ENCODE measurements at places on chromosomes 6 and 20.

DNA sequence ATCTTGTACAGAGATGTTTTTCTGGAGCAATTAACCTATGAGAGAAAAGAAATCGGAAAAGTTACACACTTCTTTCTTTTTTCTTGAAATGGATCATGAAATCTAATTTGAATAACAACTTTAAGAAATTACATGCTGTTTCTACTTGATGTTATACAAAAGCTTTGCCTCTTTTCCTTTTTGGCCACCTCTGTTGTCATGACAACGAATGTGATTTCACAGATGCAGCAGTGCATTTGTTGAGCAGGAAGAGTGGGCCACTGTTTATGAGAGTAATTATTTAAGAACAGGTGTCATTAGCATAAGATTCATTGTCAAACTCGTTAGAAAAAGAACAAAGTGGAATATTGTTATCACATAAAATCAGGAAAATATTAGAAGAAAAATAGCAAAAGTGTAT, 148.3 kb upstream of the IMPG1 start:
- no peak for DNase-seq

DNA sequence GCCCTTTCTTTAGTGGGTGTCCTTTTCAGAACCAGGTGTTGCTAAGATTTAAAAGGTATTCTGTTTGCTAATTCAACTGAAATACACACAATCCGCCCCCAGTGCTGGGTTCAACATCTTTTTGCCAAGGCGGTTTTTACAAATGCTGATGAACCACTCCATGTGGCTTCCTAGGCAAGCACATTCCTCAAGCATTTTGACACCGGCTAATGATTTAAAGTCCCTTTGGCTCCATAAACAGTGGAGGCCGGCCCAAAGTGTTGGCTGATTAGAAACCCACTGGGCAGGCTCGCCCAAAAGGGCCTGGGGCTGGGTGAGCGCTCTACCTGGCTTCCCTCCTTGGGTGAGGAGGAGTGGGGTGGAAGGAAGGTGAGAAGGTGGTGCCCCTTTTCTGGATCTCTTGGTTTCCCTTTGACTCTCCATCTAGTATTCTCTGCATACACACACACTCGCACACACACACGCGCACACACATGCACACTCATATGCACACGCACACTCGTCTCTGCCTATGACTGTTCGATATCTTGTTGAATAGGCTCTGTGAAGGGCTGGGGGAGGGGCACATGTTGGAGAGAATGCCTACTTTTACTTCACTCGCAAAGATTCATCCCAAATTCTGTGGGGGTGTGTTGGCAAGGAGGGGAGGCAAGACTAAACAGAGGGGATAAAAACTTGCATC, 66.7 kb upstream of the ARMC2 start:
- no peak for DNase-seq

DNA sequence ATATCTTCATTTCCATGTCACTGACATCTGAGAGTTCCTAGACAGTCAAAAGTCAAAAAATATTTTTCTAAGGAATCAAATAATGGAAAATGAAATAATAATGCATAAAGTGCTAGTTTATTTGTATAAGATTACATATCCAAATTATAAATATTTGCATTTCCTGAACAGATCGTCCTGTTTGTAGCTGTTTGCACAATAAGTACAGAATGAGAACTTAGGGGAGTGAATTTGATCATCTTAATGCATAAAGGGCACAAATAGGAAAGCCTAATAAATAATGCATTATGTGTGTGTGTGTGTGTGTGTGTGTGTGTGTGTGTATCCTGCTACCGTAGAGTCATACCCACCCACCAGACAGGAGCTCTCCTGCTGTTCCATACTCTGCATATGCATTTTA, 521.0 kb upstream of the EPHA7 start:
- DNase-seq = no peak

DNA sequence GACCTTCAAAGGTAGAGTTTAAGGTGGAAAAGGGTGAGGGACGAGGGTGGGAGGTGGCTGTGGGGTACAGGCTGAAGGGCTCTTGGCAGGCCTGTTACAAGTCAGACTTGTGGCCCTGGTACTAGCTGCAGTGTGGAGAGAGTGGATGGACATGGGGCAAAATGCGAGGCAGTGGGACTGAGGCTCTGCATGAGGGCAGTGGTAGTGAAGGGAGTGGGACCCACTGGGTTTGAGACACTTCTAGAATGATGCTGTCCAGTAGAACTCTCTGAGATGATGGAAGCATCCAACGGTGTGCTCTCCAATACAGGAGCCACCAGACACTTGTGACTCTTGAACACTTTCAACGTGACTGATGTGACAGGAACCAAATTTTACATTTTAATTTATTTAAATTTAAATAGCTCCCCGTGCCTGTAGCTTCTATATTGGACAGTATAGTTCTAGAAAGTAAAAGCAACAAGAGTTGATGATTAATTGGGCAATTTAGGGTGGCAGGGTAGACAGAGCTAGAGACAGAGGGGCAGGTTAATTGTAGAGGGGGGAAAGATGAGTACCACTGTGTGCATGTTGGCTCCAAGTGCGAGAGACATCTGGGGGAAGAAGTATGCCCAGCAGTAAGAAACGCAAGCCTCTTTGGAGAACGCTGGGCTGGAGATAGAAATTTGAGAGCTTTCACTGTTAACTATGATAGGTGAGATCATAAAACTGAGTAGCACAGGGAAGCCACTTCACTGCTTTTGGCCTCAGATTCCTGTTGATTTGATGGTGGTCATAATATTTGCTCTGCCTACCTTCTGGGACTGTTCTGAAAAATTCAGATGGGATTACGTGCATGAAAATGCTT, 77.5 kb downstream of the TXNDC5 start:
- DNase-seq = no peak

DNA sequence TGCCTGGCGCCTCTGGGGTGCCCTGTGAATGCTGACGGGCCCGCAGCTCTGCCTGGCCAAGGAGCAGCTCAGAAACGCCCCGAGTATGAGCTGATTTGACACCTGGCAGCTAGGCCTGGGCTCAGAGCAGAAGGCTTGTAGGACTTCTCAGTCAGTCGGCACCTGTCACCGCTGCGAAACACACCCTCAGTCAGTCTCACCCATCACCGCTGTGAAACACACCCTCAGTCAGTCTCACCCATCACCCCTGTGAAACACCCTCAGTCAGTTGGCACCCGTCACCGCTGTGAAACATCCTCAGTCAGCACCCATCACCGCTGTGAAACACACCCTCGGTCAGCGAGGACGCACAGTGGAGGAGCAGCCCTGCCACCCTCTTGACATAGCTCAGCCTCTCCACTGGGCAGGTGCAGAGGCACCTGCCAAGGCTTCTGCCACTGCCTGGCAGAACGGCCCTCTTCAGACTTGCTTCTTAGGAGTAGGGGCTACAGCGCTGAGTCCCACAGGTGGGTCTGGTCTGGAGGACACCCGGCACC, 109.0 kb downstream of the PSMB1 start:
- DNase-seq = no peak

DNA sequence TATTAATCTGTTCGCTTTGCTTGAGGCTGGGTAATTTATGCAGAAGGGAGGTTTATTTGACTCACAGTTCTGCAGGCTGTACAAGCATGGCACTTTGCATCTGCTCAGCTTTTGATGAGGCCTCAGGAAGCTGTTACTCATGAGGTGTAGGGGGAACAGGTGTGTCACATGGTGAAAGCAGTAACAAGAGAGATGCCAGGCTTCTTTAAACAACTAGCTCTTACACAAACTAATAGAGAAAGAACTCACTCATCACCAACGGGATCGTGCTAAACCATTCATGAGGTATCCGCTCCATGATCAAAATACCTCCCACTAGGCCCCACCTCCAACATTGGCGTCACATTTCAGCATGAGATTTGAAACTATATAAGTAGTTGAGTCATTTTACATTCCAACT, 34.4 kb upstream of the GCLC start:
- no peak for DNase-seq

DNA sequence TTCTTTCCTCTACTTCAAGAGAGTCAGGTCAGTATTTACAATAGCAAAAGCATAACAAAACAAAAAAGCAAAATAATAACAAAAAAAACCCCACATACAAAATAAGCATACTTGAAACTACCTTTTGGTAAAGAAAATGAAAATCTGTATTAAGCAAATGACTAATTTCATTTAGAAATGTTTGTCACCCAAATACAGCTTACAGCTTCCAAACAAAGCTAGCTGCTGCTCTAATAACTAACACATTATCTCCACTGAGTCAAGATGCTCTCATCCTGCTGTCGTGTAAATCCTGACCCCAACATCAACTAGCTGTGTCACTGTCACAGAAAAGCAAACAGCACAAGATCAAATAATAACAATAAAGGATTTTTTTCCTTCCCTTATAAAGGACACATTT, 21.7 kb downstream of the MAP7 start:
- no peak for DNase-seq

DNA sequence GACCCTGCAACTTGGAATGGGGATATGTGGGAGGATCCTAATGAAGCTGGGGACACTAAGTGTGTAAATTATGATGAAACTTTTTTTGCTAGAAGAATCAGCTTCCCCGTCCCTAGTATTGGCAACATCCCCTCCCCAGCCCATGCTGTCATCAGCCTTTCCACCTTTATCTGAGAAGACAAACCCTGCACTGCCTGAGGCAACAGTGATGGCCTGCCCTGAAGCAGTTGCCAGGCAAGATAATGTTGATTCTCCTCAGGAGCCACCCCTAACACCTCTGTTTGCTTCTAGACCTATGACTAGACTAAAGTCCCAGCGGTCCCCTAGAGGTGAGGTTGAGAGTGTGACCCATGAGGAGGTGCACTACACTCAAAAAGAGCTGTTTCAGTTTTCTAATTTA, 27.1 kb downstream of the MICA start:
- DNase-seq = no peak

DNA sequence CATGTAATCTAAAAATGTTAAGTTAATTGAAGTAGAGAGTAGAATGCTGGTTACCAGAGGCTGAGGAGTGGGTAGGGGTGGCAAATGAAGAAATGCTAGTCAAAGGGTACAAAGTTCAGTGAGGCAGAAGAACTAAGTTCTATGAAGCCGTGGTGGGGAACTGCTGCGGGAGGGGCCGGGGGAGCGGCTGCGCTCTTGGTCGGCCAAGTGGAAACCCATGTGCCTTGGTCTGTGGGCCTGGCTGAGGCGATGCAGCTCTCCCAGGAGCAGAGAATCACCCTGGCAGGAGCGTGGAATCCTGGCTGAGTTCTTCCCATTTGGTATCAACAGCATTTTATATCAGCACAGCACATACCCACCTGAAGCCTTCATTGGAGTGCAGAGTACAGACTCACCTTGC, 22.3 kb downstream of the TTLL2 start:
- DNase-seq = no peak

- DNase-seq = no peak
Observed at GRCh38 chr6:10154251-10154650, 260.6 kb downstream of the TFAP2A start.
